Activated T-cell treated with anti-CD3 and anti-CD28 coated beads, Interleukin-2, amount 50 U/mL, for 4 hours (primary cell): ENCODE measurements at places on chromosomes 3 and 15.

- DNase-seq = no peak
Observed at GRCh38 chr3:42031808-42032480, 59.2 kb upstream of the TRAK1 start.

- no peak for DNase-seq
Observed at GRCh38 chr3:177470197-177470941, 273.1 kb upstream of the TBL1XR1 start.

DNA sequence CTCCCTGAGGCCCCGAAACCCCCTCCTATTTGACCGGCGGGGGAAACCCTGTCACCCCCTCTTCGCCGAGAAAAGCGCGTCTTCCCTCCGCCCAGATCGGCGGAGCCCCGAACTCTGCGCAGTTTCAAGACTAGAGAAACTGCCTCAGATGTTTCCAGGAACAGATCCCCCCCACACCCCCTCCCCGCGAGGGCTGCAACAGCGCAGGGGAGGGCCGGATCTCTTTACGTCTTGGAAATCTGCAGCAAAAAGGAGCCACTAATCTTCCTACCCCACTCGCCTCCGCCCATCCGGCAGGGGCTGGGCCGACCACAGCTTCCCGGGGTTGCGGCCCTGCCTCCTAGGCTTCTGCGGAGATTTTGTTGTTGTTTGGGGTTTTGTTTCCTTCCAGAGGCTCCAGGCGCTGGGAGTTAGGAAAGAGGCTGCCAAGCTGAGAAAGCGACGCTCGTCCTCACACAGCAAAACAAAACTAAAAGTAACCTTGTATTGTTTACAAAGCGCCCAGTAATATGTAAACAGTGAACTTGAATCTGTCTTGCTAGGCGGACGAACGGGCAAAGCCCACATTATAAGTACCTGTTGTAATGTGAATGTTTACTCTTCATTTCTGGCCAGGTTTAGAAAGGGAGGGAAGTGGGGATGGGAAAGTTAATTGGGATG lies 2.2 kb downstream of the FOXB1 start:
- DNase-seq = peak; percentile 63

GRCh38 chr15:101346928-101347327 lies 51.9 kb upstream of the SNRPA1 start:
- DNase-seq = no peak
